NCI-H1436 treated with DMSO at 0.1 percent for 48 hours (cell line): ENCODE measurements at places on chromosomes 3 and 15.

GRCh38 chr3:127177226-127177625, 15.7 kb upstream of the PRR23E start:
- DNase-seq, result no peak

- DNase-seq, result no peak
Observed at GRCh38 chr3:82004266-82004665, 242.8 kb upstream of the GBE1 start.

DNA sequence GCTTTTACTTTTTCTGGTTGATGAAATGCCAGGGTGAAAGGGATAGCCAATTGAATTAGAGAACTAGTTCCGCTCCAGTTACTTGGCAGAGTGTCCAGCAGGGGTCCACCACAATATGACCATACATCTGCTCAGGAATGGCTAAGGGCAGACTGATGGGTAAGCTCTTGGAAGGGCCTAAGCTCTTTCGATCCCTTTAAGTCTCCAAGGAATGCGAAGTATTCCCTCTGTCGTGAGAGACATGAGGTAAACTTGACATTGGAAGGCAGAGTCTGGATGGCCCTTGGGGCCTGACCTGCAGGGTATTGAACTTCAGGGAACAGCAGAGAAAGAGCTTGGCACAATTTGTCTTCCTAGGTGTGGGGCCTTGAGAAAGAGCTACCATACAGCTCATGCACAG, 805.8 kb downstream of the PLOD2 start:
- DNase-seq, result no peak

- no peak for DNase-seq
Observed at GRCh38 chr15:29259233-29259632, 10.4 kb downstream of the NSMCE3 start.

DNA sequence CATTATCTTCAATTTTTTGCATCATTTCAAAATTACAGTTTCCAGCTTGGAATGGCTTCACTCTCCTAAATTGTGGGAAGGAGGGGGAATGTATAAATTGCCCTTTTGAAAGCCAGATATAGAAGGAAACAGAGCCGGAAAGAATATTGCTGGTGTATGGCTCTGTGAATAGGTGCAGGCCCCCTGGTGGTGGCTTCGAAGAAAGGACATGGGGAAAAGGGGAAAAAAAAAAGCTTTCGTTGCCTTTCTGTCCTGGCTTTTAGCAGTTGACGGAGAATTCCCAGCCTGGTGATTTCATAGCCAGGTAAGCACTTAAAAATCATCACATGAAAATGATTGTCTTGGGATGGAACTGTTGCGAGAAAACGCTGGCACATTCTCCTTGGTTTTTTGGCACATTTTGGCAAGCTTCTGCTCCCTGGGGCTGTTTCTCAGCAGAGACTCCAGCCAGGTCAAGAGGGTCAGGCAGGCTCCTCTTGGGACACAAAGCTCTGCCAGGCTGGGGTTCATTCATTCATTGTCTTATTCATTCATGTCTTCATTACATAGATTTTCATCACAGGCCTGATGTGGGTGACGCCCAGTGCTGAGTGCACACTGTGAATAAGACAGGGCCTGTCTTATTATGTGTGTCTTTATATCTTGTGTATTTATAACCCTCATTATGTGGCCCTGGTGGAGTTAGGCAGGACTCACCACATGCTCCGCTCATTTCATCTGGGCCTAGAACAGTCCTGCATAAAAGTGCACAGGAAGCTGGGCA, 300.0 kb upstream of the TPM1 start:
- no peak for DNase-seq

GRCh38 chr3:44495636-44496415, 18.4 kb upstream of the ZNF445 start:
- no peak for DNase-seq

DNA sequence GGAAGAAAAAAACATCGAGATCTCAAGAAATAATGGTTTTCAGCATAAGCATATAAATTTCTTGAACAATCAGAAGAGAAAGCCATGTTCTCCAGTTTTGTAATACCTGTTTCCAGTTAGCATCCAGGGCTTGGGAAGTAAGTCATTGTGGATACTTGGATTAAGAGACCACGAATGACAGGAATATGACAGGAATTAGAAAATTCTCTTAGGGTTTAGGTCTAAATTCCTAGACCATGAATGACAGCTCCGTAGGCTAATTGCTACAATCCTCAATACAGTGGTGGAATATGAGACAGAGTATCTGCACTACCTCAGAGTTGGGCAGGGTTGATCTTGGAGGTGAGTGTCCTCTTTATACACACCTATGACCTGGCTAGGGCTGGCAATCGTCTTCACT, 517.5 kb downstream of the NTRK3 start:
- no peak for DNase-seq

DNA sequence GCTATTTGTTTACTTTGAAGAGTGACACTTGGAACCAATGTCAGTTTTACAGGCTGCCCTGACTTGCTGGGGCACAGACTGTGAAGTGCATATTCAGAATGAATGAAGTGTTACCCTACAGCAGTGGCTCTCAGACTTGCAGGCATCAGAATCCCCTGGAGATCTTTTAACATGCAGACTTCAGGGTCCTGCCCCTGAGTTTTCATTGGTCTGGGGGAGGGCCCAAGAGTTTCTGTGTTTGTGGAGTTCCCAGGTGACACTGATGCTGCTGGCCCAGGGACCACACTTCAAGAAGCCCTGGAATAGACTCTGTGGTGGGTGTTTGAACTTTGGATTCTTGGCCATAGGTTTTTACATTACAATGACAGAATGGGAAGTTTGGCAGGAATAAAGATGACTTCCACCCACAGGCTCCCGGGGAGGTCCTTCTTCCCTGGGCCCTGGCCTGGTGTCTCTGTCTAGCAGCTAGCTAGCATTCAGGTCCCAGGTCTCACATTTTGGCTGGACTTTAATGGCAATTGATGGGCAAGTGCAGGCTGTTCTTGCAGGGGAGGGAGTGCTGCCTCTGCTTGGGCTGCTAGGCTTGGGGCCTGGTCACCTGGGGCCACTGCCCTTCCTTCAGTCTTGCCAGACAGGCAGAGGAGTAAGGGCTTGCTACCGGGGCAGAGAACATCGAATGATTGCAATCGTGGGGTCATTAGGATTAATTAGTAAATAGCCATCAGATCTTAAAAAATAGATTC, 149.0 kb downstream of the APBA2 start:
- no peak for DNase-seq

- no peak for DNase-seq
Observed at GRCh38 chr15:43249236-43249635, 17.5 kb downstream of the TGM5 start.

DNA sequence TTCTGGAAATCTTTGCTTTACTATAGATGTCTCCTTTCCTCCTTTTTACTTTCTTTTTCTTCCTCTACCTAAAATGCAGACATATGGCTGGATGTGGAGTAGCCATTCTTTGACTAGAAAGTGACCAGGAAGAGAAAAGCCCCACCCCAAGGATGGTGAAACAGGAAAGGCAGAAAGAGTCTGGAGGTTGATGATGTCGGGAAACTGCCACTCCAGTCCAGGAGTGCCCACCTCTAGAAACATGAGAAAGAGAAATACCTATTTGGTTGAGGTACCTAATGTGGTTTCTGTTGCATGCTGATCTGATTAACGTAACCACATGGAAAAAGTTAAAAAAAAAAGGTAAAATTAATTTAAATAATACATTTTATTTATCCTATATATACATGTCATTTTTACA, 55.2 kb upstream of the SSR3 start:
- DNase-seq, result no peak
